COR-L47 (cell line): ENCODE measurements at places on chromosomes 1 and 21.

DNA sequence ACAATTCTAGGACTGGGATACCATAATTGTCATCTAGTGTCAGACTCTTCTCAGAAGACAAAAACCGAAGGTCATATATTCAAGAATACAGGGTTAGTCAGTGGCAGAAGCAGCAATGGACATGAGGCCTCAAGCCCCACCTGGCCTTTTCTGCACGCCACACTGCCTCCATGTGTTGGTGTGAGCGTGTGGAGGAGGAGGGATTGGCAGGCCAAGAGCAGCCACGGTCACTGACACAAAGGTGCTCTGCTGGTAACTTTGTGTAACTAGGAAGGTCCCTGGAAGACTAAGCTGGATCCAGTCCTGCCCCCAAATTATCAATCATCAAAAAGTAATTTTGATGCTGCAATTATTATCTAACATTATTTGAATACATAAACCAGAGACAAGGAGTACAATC is 34.9 kb downstream of the HSF2BP start:
- no peak for DNase-seq

DNA sequence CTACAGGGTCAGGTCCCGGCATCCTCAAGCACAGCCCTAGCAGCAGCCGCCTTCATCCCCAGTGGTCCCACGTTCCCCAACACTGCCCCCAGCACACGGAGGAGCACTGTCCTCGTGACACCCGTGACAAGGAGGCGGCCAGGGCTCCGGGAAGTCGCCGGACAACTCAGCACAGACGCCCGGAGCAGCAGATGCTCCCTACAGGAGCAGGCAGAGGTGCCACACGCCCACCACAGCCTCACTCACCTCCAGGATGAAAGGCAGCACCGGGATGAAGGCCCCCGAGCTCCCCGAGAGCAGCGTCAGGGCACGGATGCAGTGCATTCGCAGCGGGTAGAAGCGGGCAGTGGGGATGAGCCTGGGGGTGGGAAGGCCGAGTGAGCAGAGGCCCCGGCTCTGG is 8.2 kb downstream of the NOC2L start:
- no peak for DNase-seq

GRCh38 chr1:28258628-28259251 is 578 bp upstream of the SESN2 start:
- no peak for DNase-seq

- DNase-seq, result no peak
Measured at GRCh38 chr1:183953031-183953430, 84.5 kb downstream of the COLGALT2 start.

GRCh38 chr1:222288053-222288452 is 259.9 kb downstream of the HHIPL2 start:
- DNase-seq, result no peak

GRCh38 chr1:79041666-79042065 is 35.1 kb upstream of the ADGRL4 start:
- DNase-seq, result no peak

DNA sequence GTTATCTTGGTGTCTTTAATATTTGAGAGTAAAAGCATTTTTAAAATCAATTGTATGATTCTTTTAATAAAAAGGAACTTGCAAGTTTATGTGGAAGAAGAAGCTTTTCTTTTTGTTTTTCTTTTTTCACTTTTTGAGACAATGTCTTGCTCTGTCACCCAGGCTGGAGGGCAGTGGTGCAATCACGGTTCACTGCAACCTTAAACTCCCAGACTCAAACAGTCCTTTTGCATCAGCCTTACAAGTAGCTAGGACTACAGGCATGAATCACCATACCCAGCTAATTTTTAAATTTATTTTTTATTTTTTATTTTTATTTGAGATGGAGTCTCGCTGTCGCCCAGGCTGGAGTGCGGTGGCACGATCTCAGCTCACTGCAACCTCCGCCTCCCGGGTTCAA is 34.1 kb downstream of the CMPK1 start:
- DNase-seq, result no peak

GRCh38 chr1:170075186-170075585 is 691 bp upstream of the KIFAP3 start:
- no peak for DNase-seq

DNA sequence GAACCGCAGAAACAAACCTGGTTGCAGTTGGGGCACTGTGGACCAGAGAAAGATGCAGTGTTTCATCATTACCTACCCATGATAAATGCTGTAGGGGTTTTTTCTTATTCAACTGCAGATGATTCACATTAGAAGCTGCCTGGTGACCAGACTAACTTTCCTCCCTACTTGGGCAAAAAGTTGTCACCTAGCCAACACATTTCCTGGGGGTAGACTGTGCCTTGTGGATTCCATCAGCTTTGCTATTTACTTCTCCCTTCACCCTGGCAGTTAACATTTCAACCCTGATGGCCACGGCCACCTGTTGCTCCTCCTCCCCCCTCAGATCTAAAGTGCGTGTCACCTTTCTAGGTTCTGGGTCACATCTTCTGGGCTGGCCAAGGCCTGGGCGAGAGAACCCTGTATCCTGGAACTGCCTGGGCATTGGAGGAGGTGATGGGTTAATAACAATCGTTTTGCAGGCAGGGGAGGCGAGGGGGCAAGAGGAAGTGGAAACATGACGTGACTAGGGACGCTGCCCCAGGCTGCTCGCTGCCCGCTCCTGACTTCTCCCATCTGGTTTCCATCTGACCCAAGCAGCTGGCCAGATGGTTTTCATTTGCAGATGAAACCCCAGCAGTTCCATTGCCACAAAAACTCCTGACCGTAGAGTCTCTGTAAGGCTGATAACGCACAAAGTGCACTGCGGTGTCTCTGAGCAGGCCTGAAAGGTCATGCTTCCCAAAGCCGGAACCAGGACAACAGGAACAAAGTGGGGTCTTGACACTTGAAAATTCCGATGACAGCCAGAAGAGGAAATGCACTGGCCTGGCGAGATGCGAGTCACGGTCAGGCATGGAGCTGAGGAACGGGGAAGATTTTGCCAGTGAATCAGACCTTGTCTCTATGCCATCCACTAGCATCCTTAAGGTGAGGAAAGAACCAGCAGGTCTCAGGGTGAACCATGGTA is 36.6 kb downstream of the CAPZB start:
- DNase-seq, result no peak
